Activated CD4-positive, alpha-beta T cell treated with anti-CD3 and anti-CD28 coated beads, Interleukin-2, amount 10 ng/mL, durations not matched to agents 24 days and 14 days (primary cell): ENCODE measurements at places on chromosomes 13 and 19.

GRCh38 chr13:27379694-27380641, 44.5 kb upstream of the GTF3A start:
- DNase-seq = peak; percentile 88

DNA sequence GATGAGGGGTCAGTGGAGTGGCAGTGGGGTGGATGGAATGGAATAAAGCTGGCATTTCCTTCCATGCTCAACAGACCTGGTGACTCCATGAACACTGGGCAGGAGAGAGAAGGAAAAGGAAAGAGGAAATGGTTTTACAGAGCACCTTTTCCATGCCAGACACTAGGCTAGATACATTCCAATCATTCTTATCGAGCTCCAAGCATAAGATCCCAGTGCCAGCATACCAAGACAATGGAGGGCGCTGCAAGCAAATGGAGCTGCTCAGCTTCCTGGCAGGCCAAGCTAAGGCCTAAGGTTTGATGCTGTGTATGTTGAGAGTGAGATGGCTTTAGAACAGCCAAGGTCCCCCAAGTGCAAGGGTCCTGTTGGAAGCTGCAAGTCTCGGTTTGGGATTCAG, 113.2 kb downstream of the HSPH1 start:
- DNase-seq = no peak

DNA sequence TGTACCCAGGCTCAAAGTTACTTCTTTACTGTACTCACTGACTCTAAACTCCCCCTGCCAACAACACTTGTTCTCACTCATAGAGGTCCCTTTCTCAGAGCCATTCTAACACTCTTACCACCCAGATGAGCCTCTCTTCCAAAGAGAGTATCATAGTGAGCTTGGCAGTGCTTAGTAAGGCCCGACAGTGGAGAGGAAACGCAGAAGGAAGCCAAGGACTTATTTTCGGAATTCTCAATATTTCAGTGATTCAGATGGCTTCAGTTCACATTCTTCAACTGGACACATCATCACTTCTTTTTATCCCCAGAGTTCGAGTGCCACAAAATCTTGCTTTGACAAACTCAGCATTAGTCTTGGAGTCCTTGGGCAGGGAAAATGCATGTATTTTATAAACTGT, 285.9 kb downstream of the DNAJC15 start:
- no peak for DNase-seq

DNA sequence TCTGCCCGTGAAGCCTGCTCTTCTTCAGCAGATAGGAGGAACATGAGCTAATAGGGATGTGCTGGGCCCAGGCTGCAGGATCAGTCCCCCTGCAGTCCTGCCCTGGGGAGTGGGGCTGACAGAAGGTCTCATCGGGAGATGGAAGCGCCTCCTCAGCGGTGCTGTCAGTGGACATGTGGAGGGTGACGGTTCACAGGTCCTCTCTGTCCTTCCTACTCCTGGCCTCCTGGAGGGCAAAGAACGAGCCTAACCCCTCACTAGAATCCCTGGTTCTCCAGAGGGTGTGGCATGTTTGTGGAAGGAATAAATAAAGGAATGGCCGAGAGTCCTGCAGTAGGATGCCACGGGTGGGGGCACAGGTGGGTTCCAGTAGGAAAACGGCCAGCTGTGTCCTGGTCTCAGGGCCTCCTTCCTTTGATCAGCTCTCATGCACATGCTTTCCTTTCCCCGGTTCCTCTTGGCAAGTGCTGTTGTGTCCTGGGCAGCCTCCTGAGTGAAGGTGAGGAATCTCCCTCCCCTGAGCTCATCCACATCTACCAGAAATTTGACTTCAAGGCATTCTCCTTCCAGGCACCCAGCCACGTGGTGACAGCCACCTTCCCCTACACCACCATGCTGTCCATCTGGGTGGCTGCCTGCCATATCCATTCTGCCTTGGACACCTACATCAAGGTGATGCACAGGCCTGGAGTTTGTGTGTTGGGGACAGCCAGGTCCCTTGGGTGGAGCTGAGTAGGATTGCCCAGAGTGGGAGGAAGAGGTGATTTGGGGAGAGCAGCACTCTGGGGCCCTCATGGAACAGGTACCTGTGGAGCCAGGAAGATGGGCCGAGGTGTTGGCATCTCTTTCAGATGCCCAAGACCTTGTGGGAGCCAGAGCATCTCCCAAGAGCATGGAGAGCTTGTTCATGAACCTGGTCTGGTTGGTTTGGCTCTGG, 28.6 kb upstream of the ZNF492 start:
- no peak for DNase-seq

- no peak for DNase-seq
Measured at GRCh38 chr13:48579165-48579918, 46.5 kb upstream of the RCBTB2 start.

- no peak for DNase-seq
Measured at GRCh38 chr13:101751488-101751887, 299.0 kb downstream of the ITGBL1 start.

DNA sequence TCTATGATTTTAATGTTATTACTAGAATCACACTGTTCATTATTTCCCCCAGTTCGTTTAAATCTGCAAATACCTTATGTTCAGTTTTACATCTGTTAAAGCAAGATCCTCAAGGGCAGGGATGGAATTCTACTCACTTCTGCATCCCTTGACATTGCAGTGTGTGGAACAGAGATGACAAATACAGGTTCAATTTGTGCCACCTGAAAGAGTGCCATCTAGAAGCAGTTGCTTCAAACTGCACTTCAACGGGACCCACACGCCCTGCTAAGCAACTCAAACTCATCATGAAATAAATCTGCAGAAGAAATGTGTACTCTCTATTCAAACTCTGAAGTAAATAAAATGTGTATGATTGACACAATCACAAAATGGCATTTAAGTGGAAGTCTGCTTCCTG, 44.5 kb downstream of the RUBCNL start:
- no peak for DNase-seq

GRCh38 chr19:46451352-46451751, 20.0 kb downstream of the PNMA8A start:
- no peak for DNase-seq
